ENCODE measurements at places on chromosomes 7 and 10. TPM values are rescaled to one million over a fixed set of nuclear protein-coding genes. Genes with fewer than 3 reads are reported as not detected.

Gene HOXA9
- not detected for total RNA-seq

Gene ITPRID1
- total RNA-seq: not detected

Gene TMEM176A
- total RNA-seq: not detected

Gene EPHB6
- total RNA-seq: 5.5 TPM

Gene ABCB4
- not detected for total RNA-seq

Gene PNLIPRP3
- not detected for total RNA-seq

Gene FLNC
- 0.16 TPM for total RNA-seq

Gene CEP41
- total RNA-seq: 28.0 TPM

Gene OR2A1
- not detected for total RNA-seq

Gene PRKAG2
- 17.0 TPM for total RNA-seq

Gene STOX1
- total RNA-seq: 0.36 TPM

Gene FAS
- total RNA-seq: 48.6 TPM

Gene HTRA1
- total RNA-seq: not detected

Gene ELFN1
- 0.36 TPM for total RNA-seq

GRCh38 chr10:101132636-101133473 lies 1.8 kb downstream of the TLX1 start:
- no peak for DNase-seq

- peak; percentile 86 for DNase-seq
Measured at GRCh38 chr10:61902445-61903220, 1.1 kb downstream of the ARID5B start.

GRCh38 chr7:38682606-38683005 lies 51.4 kb upstream of the AMPH start:
- DNase-seq: no peak

- DNase-seq: peak; percentile 92
Measured at GRCh38 chr10:128064108-128064969, 61.9 kb downstream of the MKI67 start.

GRCh38 chr7:26460351-26461085 lies 168.9 kb downstream of the SNX10 start:
- no peak for DNase-seq

- DNase-seq: peak; percentile 56
Measured at GRCh38 chr7:128405471-128406313, 4.1 kb downstream of the IMPDH1 start.

DNA sequence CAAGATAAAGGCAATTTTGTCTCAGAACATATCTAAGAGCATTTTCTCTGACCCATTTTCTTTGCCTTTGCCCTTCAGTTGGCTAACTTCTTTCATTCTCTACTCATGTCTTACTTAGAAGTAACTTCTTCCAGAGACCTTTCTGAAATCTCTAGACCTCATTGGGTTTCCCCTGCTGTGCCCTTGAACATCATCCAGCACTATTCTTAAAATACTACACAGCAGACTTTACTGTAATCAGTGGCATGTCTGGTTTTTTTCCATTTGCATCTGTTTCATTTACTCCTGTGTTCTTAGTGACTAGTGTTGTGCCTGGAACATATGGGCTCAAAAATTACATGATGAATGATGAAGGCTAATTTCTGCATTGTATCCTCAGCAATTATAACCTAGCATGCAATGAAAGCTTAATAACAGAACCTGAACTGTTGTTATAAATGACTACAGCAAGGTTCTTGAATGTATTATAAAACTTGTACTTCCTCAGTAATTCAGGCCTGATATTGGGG lies 301.9 kb downstream of the CDK14 start:
- DNase-seq: no peak

GRCh38 chr7:29464753-29465152 lies 98.9 kb upstream of the PRR15 start:
- no peak for DNase-seq

- no peak for DNase-seq
Measured at GRCh38 chr10:116270126-116270770, 2.8 kb downstream of the GFRA1 start.

DNA sequence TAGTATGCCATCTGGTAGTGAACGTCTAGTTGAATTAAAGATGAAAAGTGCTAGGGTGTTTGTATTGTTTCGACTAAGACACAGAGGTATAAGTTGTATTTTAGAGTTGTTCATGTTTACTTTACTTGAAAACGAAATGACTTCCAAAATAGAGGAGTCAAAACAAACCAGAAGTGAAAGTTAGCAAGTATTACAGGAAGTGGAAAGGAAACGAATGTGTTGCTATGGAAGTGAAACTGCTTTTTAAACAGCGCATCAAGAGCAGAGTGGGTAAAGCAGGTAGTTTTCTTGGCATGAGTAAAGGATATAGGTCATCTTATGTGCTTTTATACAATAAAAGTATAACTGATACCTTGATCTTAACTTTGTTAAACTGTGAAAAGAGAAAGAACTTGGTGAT lies 20.0 kb upstream of the GALNTL5 start:
- DNase-seq: no peak

- no peak for DNase-seq
Measured at GRCh38 chr7:50598460-50599343, 33.5 kb upstream of the DDC start.

DNA sequence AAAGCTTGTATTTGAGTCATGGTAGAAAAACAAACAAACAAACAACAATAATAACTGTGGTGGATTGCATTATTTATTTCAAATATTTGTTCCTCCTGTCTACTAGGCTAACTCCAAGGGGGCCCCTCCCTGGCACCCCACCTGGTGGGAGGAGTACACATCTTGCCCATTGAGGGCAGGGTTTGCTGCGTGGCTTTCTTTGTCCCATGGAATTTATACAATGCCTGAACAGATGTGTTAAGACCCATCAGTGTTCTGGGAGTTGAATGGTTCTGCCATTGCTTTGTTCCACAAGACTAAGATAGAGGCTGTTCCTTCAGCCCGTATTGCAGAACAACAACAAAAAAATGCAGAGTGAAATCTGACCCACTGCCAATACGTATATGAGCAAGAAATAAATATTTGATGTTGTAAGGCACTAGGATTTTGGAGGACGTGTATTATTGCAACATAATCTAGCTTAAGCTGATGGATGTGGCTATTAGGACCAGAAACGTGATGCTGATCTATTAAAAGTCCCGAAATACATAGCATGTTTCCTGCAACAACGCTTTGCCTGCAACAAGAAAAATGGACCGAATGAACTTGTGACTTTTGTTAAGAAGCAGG lies 119.1 kb upstream of the JCAD start:
- no peak for DNase-seq

GRCh38 chr7:155682484-155682883 lies 38.0 kb downstream of the RBM33 start:
- DNase-seq: no peak

DNA sequence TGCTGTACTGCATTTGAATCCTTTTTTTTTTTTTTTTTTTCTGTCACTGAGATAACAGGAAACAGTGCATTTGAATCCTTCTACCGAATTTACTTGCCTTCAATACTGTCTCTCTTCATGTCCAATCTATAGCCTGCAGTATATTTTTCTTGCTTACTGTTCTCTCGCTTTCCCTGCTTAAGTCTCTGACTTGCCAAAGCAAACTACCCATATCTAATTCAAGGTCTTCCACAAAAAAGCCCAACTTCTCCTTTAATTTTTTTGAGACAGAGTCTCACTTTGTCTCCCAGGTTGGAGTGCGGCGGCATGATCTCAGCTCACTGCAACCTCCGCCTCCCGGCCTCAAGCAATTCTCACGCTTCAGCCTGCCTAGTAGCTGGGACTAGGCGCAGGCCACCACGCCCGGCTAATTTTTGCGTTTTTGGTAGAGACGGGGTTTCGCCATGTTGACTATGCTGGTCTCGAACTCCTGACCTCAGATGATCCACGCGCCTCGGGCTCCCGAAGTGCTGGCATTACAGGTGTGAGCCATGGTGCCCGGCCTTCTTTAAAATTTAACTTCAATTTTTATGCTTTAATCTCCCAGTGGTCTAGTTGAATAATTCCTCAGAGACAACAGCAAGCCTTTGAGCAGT lies 882 bp downstream of the PDCD11 start:
- no peak for DNase-seq

GRCh38 chr7:82255706-82256105 lies 187.9 kb downstream of the CACNA2D1 start:
- DNase-seq: no peak

GRCh38 chr10:43839973-43840372 lies 191.3 kb upstream of the ZNF32 start:
- no peak for DNase-seq

DNA sequence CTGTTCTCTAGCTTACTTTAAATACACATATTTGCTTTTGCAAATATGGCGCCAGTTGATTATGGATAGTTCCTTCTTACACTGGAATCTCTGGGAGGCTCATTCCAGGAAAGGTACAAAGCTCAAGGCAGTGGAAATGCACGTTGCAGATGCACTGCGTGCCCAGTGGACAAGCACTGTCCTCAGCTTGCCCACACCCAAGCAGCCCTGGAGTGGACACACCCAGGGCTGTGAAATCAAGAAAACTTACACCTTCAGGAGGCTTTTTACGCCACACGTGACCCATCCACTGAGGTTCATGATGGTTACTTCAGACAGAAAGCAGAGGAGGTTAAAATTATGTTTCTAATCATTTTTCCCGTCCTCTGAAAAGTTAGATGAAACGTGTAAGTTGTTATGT lies 248.5 kb downstream of the VTI1A start:
- no peak for DNase-seq

DNA sequence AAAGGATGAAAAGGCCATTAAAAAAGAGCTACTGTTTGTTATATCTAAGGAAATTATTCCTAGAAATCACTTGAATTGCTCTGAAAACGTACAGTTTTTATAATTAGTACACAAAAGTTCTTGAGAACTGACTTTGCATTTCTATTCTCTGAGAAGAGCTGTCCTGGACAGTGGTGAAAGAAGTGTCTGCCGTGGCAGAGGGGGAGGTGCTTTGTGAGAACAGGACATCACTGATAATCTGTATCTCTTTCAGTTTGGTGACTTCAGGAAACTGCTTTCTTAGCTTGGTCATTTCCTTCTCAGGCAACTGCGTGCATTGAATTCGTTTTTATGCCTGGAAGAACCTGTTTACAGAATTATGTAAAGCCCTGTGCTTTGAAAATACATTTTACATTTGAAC lies 52.1 kb downstream of the POLL start:
- no peak for DNase-seq

- DNase-seq: no peak
Measured at GRCh38 chr10:77245953-77246352, 391.7 kb downstream of the KCNMA1 start.

GRCh38 chr7:36181668-36182067 lies 28.6 kb downstream of the EEPD1 start:
- no peak for DNase-seq

DNA sequence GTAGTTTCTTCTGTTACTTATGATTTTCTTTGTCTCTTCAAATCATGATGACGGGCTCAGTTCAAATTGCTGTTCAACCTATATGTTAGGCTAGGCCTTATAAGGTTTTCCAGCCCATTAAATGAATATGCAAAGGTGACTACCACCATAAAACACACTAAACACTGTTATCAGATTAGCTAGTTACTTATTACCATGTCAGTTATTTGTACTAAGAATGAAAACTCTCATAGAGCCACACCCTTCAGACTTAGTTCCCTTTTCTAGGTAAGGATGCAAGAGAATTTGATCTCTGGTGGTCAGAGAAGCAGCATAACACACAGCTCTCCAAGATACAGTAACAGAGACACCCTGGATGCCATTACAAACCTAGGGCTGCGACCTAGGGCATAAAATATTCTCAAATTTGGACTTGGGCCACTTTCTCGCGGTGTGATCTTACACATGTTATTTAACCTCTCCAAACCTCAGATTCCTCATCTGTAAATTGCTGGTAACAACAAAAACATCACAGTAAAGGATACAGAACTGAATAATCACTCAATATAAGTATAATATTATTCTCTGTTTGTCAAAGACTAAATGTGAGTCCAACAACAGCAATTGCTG lies 35.6 kb downstream of the ANKMY2 start:
- no peak for DNase-seq

GRCh38 chr10:986881-987619 lies 1.2 kb upstream of the GTPBP4 start:
- no peak for DNase-seq

- peak; percentile 77 for DNase-seq
Measured at GRCh38 chr7:70856901-70857630, 274.9 kb upstream of the GALNT17 start.

- DNase-seq: peak; percentile 11
Measured at GRCh38 chr7:67019562-67020390, 23.1 kb downstream of the TYW1 start.

DNA sequence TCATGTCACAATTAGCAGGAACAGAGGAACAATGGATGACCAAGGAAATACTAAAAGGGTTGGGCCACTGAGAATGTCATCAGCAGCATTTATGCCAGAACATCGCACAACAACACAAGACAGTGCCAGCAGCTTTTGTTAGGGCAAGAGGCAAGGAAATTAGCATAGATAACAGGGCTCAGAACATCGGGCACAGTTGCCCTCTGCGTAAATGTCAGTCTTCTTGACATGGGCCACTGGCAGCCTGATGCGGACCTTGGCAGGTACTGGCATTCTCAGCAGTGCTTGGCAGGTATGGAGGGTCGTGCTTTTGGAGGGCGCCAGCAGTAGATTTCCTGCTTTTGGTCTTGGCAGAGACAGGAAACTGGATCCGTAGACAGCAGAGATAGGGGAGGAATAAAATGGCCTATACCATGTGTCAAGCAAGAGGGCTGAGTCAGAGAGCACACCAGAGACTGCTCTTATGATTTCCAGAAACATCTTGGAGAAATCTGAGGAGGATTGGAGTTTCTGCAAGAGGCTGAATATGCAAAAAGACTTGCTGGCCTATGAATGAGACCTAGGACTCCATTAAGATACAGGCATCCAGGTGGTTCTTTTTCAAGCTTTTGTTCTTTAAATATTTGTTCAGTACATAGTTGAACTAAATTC lies 371.5 kb upstream of the MTPN start:
- DNase-seq: no peak

DNA sequence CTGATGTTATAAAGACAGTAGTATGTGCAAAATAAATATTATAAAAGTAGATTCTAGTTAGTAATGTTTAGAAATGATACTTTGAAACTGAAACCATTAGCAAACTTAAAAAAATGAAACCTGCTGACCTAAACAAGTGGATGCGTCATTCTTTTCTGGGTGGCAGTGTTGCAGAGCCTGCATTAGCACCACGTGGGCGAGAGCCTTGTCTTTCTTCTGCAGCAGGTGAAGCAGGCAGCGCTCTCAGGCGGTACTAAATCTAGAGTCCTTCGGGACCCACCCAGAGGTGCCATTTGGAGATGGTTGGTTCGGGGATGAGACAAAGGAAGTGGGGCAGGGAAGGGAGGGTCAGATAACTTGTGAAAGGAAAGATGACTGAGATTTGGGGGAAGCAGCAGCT lies 759.1 kb upstream of the IGFBP3 start:
- no peak for DNase-seq
